CD4-positive, alpha-beta T cell (primary cell): ENCODE measurements at places on chromosomes 7 and 10. TPM values are rescaled to one million over a fixed set of nuclear protein-coding genes. Genes with fewer than 3 reads are reported as not detected.

The CALHM1 gene
- not detected for total RNA-seq

GRCh38 chr7:25940086-25940906, 211.7 kb upstream of the NFE2L3 start:
- H3K36me3 ChIP-seq: no peaks in the 10 kb centered on the region
- DNase-seq: no peak
- H3K27me3 ChIP-seq: no peaks in the 10 kb centered on the region
- peaks cover 10% of the 10 kb centered on the region for H3K4me1 ChIP-seq

- H3K4me3 ChIP-seq: no peak overlapping the region
- no peak overlapping the region for H3K27ac ChIP-seq
- no peaks in the 10 kb centered on the region for H3K36me3 ChIP-seq
- no peaks in the 10 kb centered on the region for H3K4me1 ChIP-seq
- no peaks in the 10 kb centered on the region for H3K27me3 ChIP-seq
These were observed 14.9 kb upstream of the PON3 start for GRCh38 chr7:95411036-95411435.

The TMEM229A gene
- total RNA-seq: not detected

GRCh38 chr7:14739168-14739840, 163.2 kb downstream of the DGKB start:
- no peaks in the 10 kb centered on the region for H3K4me1 ChIP-seq
- no peak overlapping the region for H3K27ac ChIP-seq
- H3K36me3 ChIP-seq: no peaks in the 10 kb centered on the region
- no peak for DNase-seq

GRCh38 chr10:125549653-125550052, 133.3 kb downstream of the TEX36 start:
- no peak overlapping the region for H3K27ac ChIP-seq
- DNase-seq: no peak
- no peak overlapping the region for H3K4me3 ChIP-seq
- no peaks in the 10 kb centered on the region for H3K27me3 ChIP-seq
- no peaks in the 10 kb centered on the region for H3K4me1 ChIP-seq
- no peaks in the 10 kb centered on the region for H3K36me3 ChIP-seq

The ZNF518A gene
- 7.9 TPM for total RNA-seq

GRCh38 chr7:142477079-142477651, 219.3 kb upstream of the PRSS58 start:
- peaks cover 59% of the 10 kb centered on the region for H3K4me1 ChIP-seq
- DNase-seq: no peak
- H3K27ac ChIP-seq: peak overlapping the region; percentile 53
- peak overlapping the region; percentile 23 for H3K4me3 ChIP-seq
- H3K36me3 ChIP-seq: no peaks in the 10 kb centered on the region
- no peaks in the 10 kb centered on the region for H3K27me3 ChIP-seq

- no peak within 1 kb of the TSS for H3K27ac ChIP-seq
- no peak for DNase-seq
- H3K4me3 ChIP-seq: no peak within 1 kb of the TSS
- peaks cover 6% of the 10 kb centered on the region for H3K36me3 ChIP-seq
- no peaks in the 10 kb centered on the region for H3K27me3 ChIP-seq
These were observed at the start of gene CUZD1 for GRCh38 chr10:122845783-122846332. Gene CUZD1 (minus strand): TSS chr10:122845857. CDS start chr10:122845843, 14 bp downstream.

DNA sequence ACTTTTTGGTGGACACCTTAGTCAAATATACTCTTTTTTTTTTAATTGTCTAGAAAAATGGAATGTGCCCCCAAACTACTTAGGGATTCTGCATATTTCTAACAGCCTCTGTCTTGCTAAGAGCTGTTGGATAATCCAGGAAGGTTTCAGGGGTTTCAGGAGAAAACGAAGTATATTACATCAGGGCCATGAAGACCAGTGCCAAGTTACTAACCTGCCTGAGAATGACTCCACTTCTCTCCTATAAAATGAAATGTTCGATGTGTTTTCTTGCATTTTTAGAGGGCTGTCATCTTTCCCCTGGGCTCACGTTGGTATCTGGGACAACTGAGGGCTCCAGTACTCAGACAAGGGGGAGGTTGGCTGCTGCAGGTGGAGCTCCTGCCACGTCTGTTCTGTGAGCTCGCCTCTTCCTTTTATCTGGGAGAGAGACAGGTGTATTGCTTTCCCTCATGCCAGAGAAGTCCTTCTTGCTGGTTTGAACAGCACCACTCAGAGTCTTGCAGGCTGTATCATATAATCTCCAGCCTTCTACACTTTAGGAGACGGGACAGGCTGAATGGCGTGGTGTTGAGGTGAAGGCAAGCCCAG, 71.3 kb downstream of the CAMK1D start:
- no peak for DNase-seq
- H3K27me3 ChIP-seq: no peaks in the 10 kb centered on the region
- peaks cover 11% of the 10 kb centered on the region for H3K4me1 ChIP-seq
- no peak overlapping the region for H3K4me3 ChIP-seq
- H3K36me3 ChIP-seq: no peaks in the 10 kb centered on the region

GRCh38 chr7:33503014-33503413, 373.6 kb downstream of the BBS9 start:
- peaks cover 6% of the 10 kb centered on the region for H3K36me3 ChIP-seq
- H3K27ac ChIP-seq: no peak overlapping the region
- H3K27me3 ChIP-seq: no peaks in the 10 kb centered on the region
- H3K4me3 ChIP-seq: no peak overlapping the region
- no peaks in the 10 kb centered on the region for H3K4me1 ChIP-seq
- DNase-seq: no peak

The BEND7 gene
- total RNA-seq: not detected

DNA sequence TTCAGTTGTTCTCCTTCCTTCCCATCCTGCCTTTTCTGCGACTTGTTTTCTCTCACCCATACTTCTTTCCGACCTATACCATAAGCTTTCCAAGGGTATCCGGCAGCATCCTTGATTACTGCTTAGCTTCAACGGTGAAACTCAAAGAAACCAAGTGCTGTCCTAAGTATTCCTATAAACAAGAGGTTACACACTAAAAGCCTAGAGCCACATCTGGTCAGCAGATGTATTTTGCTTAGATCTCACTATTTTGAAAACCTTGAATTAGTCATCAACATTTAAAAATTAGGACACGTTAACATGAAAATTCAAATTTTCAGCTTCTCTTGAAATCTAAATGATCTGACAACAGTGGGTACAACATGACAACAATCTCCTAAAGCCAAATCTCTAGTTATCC, 20.0 kb downstream of the ARHGAP21 start:
- no peak overlapping the region for H3K4me3 ChIP-seq
- DNase-seq: no peak
- no peak overlapping the region for H3K27ac ChIP-seq
- H3K36me3 ChIP-seq: no peaks in the 10 kb centered on the region
- H3K4me1 ChIP-seq: peaks cover 6% of the 10 kb centered on the region

- H3K27me3 ChIP-seq: no peaks in the 10 kb centered on the region
- H3K27ac ChIP-seq: no peak overlapping the region
- peaks cover 16% of the 10 kb centered on the region for H3K4me1 ChIP-seq
- H3K36me3 ChIP-seq: no peaks in the 10 kb centered on the region
- DNase-seq: no peak
These were observed 3.8 kb downstream of the RTKN2 start for GRCh38 chr10:62264702-62265436.

DNA sequence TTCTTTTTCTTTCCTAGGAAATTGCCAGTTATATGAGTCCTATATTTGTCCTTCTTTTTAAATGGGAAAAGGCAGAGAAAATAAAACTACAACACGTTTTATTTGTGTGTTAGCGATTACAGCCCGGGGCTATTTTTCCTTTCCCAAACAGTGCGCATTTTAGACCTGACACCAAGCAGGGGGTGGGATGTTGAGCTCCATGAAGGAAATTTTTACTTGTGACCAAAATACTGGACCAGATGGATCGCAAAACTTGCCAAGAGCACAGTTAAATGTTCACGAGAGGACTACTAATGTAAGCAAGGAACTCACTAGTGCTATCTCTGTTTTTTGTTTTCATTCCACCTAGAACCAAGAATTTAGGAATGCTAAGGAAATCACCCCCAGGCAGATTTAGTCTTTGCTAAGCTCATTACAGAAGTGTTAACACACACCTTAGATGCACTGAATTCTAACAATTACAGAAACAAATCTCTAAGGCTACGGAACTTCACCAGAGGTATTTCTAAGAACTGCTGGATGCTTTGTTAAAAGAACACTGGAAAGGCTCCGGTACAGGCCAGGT, 114.8 kb downstream of the JAZF1 start:
- no peaks in the 10 kb centered on the region for H3K36me3 ChIP-seq
- DNase-seq: no peak
- peaks cover 4% of the 10 kb centered on the region for H3K4me1 ChIP-seq
- no peak overlapping the region for H3K27ac ChIP-seq
- H3K4me3 ChIP-seq: no peak overlapping the region
- H3K27me3 ChIP-seq: no peaks in the 10 kb centered on the region

The EFCAB10 gene
- 0.78 TPM for total RNA-seq

DNA sequence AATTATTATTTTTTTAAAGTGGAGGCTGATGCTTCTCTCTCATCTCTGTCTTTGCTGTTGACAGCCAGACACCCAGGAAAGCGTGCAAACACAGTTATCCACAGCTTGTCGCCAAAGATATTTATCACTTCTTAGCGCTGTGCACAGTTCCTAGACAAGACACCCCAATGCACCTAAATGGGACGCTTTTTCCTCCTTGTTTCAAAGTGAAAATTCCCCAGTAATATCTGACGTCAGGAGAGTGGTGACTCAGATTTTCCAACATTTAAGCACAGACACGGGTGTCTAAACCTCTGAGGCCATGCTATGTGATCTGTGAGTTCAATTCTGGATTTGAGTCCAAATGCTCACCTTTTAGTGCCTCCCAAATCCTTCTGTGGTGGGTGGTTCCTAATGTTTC, 151.6 kb downstream of the EMX2 start:
- H3K27ac ChIP-seq: no peak overlapping the region
- H3K36me3 ChIP-seq: no peaks in the 10 kb centered on the region
- no peaks in the 10 kb centered on the region for H3K27me3 ChIP-seq

The ADAM12 gene
- total RNA-seq: 1.2 TPM

DNA sequence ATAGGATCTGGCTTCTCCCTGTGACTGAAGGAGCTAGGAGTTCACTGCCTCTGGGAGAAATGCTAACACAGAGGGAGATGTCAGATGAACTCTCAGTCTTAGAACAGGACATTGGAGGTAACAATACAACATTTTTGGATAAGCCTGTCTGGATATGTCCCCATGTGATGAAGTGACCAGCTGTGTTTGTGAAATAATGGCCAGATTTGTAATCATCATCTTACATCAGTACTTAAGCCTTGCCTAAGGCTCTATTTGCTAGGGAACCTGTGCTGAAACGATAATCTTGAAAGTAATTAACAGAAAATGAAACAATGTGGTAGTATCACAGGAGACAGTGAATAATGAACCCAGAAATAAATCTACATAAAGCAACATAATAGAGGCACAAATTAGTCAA, 56.2 kb downstream of the CRPPA start:
- no peak for DNase-seq
- no peaks in the 10 kb centered on the region for H3K27me3 ChIP-seq
- no peak overlapping the region for H3K4me3 ChIP-seq
- no peaks in the 10 kb centered on the region for H3K4me1 ChIP-seq
- H3K27ac ChIP-seq: no peak overlapping the region

DNA sequence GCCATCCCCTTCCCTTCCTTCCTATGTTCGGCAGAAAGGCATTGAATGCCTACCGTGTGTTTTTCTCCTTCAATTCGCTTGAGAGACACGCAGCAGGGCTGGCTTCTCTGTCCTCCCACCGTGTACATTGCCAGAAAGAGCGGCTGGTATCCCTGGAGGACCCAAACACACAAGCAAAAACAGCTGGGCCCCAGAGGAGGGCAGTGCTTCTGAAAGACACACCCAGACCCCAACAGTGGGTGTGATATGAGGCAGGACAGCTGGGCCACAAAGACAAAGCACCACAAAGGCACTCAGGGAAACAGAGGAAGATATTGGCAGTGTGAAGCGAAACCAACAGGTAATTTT, 133.1 kb upstream of the SH2B2 start:
- H3K36me3 ChIP-seq: peaks cover 2% of the 10 kb centered on the region
- H3K27ac ChIP-seq: no peak overlapping the region
- no peak overlapping the region for H3K4me3 ChIP-seq
- no peaks in the 10 kb centered on the region for H3K27me3 ChIP-seq

DNA sequence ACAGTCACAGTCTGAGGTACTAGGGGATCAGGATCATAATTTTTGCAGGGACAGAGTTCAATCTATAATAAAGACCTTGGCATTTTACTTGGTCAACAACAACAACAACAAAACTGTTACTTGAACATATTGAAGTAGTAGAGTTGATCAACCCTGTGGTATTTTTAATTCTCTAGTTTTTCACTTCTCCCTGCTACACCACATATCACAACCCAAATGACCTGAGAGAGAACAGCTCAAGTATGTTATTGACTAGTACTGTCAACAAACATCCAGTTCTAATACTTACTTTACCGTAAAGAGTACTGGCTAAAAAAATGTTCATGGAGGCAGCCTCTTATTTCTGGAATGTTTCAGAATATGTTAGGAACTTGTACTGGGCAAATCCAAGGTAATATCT, 90.5 kb upstream of the FAM3C start:
- no peak overlapping the region for H3K4me3 ChIP-seq
- no peak for DNase-seq
- H3K36me3 ChIP-seq: no peaks in the 10 kb centered on the region
- no peaks in the 10 kb centered on the region for H3K4me1 ChIP-seq
- H3K27ac ChIP-seq: no peak overlapping the region
- no peaks in the 10 kb centered on the region for H3K27me3 ChIP-seq

DNA sequence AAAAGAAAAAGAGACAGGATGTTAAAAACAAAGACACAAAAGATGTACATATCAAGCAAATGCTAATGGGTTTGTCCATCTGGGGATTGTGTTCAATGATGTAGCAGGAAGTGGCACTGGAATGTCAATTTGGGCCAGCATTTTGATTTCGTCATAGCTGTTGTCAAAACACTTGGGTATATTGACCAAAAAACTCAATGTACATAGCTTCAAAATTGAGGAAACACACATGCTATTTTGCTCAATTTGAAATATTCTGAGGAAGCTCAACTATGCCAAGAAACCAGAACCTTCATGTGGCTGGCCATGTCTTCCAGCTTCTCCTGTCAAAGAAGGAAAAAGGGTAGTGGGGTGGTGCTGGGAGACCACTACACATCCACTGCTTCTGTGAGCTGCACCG, 212.7 kb upstream of the GHITM start:
- no peak overlapping the region for H3K4me3 ChIP-seq
- H3K4me1 ChIP-seq: no peaks in the 10 kb centered on the region
- H3K36me3 ChIP-seq: no peaks in the 10 kb centered on the region

DNA sequence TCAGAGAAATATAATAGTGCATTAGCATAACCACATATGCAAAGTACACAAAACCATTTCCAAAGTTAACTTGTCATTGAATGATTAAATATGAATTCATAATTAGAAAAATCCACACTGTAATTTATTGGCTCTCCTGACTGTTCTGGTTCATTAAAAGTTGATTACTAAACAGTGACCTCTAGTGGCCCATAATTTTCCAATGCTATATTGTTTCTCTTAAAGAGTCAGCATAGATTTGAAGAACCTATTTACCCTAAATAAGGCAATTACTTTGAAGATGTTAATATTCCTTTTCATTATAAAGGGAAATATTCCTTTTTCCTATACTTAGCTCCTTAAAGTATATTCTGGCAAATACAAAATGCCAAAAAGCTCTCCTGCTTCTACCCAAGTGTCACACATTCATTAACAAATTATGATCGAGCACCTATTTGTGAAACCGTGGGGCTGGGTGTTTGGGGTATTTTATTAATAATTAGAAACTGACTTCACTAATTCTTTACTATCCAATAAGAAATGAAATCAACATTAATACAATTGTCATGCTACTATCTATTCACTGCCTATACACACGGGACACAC, 86.2 kb downstream of the HIBADH start:
- H3K4me1 ChIP-seq: no peaks in the 10 kb centered on the region
- no peak overlapping the region for H3K4me3 ChIP-seq
- peak; percentile 43 for DNase-seq
- H3K36me3 ChIP-seq: no peaks in the 10 kb centered on the region
